T-cell (primary cell): ENCODE measurements at places on chromosomes 11 and 22. TPM values are rescaled to one million over a fixed set of nuclear protein-coding genes. Genes with fewer than 3 reads are reported as not detected.

Gene KDM4D
- total RNA-seq, result 0.50 TPM

GRCh38 chr11:46296059-46296527 lies 18.6 kb downstream of the CREB3L1 start:
- DNase-seq, result no peak

Gene OR51E2
- total RNA-seq, result not detected

Gene MYRF
- 4.9 TPM for total RNA-seq

DNA sequence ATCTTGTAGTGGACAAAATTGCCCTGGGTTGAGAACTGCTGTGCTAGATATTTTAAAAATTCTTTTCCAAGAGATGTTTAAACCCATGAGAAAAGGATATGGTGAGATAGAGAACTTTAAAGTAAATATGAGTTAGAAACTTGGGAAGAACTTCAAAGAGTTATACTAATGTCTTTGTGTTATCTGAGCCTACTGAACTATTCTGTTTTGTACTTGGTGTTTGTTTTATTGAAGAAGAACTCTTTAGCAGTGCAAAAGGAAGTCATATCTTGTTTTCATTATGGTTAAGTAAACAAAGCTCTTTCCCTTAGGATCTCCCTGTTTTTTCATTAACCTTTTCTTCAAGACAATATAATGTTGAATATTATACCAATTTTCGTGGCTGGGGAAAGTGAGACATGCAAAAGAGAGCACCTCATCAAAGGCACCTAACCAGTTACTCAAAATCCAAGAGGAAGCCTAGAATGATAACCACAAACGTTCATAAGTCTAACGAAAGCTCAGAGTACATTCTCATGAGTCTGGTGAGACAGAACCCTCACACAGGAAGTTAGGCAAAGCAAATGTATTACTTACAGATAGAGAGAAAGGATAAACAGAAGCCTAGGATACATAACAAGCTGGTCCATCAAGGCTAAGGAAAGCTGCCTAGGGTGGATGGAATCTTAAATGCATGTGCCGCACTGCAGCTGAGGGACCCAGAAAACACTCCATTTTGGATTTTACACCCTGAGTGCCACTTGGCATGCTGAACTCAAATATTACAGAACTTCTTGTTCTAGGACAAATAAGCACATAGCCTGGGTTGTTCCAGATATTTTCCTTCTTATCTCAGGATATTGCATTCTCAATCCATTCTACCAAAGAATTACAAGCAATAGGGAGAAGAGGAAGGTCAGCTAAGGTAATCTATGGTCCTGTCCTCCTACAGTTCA lies 112.5 kb upstream of the ANO3 start:
- no peak for DNase-seq

Gene MS4A2
- 0.13 TPM for total RNA-seq

Gene RCOR2
- total RNA-seq, result not detected

DNA sequence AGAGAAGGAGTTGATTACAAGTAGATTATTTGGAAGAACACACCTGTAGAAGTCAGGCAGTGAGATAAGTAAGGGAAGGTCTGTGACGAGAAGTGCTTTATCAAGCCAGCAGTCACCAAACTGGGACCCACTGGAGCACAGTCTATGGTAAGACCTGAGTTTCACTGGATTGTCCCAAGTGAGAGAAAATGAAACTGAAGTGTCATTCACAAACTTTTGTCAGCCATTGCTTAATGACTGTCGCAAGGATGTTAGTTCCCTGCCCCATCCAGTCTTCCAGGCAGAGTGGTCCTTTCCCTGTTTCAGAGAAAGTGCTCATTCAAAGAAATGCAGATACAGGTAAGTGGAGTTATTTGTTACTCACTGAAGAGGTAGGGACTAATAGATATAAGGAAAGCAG lies 728.0 kb upstream of the TENM4 start:
- no peak for DNase-seq

DNA sequence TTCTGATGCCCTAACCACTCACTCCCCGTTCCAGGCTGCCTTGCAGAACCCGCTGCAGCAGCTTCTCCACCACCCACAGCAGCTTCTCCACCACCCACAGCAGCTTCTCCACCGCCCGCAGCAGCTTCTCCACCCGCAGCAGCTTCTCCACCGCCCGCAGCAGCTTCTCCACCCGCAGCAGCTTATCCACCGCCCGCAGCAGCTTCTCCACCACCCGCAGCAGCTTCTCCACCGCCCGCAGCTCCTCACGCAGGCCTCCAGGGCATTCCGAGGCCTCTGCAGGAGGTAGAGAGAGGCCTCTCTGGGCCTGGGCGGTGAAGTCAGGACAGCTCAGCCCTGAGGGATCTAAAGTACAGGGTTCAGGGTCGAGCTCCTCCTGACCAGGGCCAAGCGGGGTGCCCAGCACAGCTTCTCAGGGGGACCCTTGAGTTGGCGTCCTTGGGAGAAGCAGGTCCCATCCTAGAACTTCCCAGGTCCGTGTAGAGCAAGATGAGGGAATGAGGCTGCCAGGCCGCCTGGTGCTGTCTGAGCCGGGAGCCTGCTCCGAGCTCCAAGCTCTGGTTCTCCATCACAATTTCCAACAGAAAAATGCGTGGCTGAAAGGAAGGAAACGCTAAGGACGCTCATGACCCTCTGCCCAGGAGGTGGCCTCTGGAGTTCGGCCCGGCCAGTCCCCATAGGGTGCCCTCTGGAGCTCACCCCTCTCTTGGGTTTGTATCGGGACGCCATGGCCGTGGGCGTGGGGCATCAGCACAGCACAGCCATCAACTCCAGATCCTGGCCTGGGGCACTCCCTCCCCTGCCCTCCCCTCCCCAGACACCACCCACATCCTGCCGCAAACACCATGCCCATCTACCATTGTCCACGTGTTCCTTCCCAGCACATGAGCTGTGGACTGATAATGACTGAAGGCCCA lies 528.6 kb downstream of the BRD1 start:
- no peak for DNase-seq

DNA sequence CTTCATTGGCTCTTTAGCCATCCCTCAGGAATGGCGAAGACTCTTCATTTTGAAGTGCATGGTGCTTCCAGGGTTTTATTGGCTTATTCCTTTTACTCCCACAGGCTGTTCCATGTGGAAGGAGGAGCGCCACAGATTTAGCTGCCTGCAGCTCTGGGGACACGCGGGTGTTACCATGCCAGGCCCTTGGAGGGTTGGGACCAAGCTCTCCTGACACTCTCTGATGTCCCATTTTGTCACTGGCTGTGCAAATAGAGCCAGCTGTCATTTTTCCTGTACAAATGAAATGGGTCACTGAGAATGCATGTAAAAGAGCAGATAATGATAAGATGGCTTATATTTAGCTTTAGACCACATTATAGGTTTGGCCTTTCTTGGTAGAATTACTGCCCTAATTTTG lies 9.2 kb downstream of the THYN1 start:
- DNase-seq, result no peak

Gene OSBP
- total RNA-seq, result 49.4 TPM

- no peak for DNase-seq
Observed at GRCh38 chr11:77512092-77512491, 38.2 kb upstream of the PAK1 start.

GRCh38 chr11:126318574-126319373 lies 14.9 kb downstream of the DCPS start:
- peak; percentile 29 for DNase-seq

GRCh38 chr22:30150212-30150611 lies 69.9 kb downstream of the HORMAD2 start:
- DNase-seq, result no peak

- DNase-seq, result no peak
Observed at GRCh38 chr11:67543585-67543984, 20.3 kb upstream of the CABP2 start.

Gene CRYBB3
- total RNA-seq, result not detected

GRCh38 chr11:30458541-30458940 lies 127.6 kb downstream of the MPPED2 start:
- no peak for DNase-seq

Gene MYOD1
- total RNA-seq, result not detected

Gene RAG2
- not detected for total RNA-seq

DNA sequence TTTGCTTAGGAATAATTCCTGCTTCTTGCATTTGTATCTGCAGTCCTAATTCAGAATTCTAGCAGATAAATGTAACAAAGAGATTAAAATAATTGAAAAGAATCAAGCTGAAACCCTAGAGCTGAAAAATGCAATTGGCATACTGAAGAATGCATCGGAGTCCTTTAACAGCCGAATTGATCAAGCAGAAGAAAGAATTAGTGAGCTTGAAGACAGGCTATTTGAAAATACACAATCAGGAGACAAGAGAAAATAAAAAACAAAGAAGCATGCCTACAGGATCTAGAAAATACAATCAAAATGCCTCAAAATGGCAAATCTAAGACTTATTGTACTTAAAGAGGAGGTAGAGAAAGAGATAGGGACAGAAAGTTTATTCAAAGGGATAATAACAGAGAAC lies 8.2 kb downstream of the TREH start:
- DNase-seq, result no peak

GRCh38 chr11:45576461-45577215 lies 88.8 kb downstream of the CHST1 start:
- no peak for DNase-seq

GRCh38 chr11:21794306-21794705 lies 398.6 kb upstream of the ANO5 start:
- no peak for DNase-seq

Gene NXPE2
- not detected for total RNA-seq

GRCh38 chr22:22728382-22728781 lies 84.0 kb downstream of the GGTLC2 start:
- no peak for DNase-seq

DNA sequence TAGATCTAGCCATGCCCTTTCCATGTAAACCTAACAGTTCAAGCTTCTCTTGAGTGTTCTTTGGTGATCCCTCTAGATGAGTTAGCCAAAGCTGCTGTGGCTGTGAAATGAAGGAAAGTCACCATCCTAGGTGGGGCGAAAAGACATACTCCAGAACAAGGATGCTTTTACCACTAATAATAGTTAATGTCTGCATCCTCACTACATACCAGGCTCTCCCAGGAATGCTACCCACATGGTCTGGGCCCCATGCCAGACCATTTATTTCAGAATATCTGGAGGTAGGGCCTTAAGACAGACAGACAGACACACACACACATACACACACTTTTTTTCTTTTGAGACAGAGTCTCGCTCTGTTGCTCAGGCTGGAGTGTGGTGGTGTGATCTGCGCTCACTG lies 14.7 kb downstream of the ABTB2 start:
- no peak for DNase-seq

DNA sequence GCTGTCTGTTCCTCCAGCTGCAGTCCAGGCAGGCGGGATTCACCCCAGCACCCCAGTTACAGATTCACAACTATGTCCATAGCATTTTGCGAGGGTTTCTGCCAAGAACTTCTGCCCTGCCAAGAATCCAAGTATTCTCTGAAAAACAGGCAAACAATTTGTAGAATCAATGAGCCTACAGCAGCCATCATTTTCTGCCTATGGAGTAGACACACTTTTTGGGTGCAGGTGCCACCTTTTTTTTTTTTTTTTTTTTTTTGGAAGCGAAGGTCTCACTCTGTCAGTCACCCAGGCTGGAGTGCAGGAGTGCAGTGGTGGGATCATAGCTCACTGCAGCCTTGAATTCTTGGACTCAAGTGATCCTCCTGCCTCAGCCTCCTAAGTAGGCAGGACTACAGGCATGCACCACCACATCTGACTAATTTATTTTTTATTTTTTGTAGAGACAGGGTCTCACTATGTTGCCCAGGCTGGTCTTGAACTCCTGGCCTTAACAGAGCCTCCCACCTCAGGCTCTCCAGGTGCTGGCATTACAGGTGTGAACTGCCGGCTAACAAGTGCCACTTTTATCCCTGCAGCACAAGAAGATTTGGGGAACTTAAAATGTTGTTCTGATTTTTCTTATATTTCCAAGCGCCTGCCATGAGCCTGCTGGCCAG lies 195.1 kb downstream of the SNX19 start:
- no peak for DNase-seq

Gene PI4KA
- total RNA-seq, result 187 TPM

GRCh38 chr11:12117611-12118010 lies 7.2 kb downstream of the MICAL2 start:
- DNase-seq, result no peak

Gene USP2
- total RNA-seq, result 0.65 TPM

GRCh38 chr11:18299721-18300120 lies 22.2 kb downstream of the HPS5 start:
- no peak for DNase-seq

- DNase-seq, result no peak
Observed at GRCh38 chr11:69307871-69308431, 14.0 kb downstream of the MYEOV start.

Gene SEPTIN5
- total RNA-seq, result 3.2 TPM

DNA sequence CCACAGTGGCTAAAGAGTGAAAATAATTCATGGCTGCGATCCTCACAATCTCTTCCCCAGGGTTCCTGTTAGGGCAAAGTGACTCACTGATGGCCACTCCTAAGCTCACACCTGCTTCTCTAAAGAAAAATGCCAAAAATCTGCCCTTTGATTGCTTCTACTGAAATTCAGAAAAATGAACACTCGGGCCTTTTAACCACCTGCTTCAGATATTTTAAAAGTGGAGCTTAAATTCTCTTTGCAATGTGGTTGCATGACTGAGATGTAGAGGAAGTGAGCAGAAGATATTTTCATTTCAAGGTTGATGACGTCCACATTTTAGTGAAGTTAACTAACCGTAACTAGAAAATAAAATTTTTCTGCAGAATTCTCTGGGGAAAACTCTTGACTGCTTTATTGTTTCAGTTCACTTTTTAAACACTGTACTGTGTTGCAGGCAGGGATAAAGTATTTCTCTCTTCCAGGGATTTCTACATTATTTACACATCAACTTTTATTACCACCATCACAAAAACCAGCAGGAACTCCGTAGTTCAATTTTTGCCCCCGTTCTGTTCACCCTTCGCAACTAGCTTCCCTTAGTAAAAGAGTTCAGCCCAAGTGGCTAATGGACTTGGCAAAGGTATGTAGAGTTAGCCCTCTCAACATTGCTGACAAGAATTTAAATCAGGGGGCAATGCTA lies 8.5 kb downstream of the RAB30 start:
- DNase-seq, result no peak

DNA sequence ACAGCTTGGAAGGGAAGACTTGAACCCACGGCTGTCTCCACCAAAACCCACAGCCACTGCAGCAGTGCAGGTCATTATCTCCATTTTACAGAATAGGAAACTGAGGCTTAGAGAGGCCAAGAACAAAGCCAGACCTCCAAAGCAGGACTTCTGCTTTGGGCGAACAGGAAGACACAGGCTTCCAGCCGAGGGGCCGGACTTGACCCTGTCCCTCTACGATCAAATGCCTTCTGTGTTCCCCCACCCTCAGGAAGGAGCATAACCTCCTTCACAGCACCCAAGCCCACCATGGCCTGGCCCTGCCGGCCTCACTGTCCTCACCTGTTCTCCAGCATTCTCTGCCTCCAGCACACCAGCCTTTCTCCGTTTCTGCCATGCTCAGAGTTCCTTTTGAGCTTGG lies 15.8 kb downstream of the IGLL1 start:
- DNase-seq, result no peak

DNA sequence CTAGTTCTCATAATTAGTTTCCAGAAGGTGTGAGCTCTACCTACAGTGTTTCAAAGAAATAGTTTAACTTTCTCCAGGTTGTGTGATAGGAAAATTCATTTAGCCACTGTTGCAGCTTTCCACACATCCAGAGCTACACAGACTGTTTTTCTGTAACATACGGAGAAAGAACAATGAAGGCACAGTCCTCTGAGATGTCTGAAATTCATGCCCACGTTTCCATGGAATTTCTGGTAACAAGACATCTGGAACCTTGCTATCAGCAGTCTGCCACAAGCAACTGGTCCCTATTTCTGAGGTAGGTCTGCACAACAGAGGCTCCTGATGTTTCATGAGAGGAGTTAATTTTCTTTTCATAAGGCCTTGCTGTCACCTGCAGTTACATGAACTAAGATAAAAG lies 273.3 kb upstream of the C11orf87 start:
- DNase-seq, result no peak

Gene OR52I1
- total RNA-seq, result not detected

Gene ANKK1
- total RNA-seq, result 1.9 TPM
